ENCODE measurements at places on chromosomes 16 and 17.

DNA sequence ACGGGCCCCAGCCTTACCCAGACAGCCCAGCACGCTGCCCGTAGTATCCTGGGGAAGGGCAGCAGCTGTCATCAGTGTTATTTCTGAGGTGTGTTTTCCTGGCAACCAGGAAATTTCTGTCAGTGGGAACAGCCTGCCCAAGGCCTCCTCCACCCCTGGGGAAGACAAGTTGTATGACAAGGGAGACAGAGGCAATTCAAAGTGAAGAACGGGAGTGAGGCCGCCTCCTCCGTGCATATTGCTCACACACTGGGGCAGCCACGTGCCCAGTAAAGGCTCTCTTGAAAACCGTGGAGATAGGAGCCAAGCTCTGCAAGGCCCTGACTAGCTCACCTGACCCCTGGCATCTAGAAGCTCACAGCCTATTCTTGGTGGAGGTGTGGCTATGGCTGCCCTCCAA is 57.6 kb downstream of the RAI1 start:
- DNase-seq = no peak

GRCh38 chr17:35171834-35172233 is 22.4 kb downstream of the SLC35G3 start:
- DNase-seq = no peak

DNA sequence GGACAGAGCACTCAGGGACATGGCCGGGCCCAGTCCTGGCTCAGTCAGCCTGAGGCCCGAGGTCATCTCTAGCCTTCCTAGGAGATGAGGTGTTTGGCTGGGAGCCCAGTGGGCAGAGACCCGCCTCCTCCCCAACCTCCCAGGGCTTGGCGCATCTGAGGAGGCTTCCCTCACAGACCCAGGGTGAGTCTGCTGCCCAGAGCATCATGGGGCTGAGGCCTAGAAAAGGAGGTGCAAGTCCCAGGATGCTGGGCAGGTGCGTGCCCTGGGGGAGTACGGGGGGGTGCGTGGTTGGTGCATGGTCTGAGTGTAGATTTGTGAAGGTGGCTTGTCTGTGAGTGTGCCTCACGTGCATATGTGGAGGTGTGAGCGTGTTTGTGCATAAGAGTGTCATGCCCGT is 4.7 kb downstream of the PDE6G start:
- no peak for DNase-seq

DNA sequence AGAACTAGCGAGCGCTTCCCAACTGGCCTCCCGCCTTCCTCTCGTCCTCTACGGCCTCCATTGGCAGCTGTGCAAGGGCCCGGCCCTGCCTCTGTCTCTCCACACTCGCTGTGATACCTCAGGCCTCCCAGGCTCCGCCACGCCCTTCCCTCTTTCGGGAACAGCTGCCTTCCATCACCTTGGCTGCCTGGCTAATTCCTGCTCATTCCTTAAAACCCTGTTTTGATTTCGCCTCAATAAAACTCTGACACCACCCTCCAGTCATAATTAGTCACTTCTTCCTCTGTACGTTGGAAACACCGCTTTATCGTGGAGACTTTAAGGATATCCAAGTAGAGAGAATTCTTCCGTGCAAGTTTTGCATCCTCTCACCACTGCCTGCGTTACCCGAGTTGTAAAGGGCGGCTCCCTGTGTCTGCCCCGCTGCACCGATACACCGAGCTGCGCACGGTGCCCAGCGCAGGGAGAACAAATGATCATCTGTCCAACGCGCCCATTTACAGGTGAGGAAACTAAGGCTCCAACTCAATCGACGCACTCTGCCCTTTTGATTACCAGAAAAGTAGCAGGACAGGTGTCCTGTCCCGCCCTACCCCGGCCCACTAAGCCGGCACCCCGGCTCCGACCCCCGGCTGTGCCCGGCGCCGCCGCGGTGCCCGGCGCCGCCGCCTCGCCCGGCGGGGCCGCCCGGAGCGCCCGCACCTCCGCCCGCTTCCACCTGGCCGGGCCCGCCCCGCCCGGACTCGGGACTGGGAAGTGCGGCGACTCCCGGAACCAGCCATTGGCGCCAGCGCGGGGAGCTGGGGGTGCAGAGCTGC is 139.7 kb downstream of the SEC14L1 start:
- DNase-seq = no peak

DNA sequence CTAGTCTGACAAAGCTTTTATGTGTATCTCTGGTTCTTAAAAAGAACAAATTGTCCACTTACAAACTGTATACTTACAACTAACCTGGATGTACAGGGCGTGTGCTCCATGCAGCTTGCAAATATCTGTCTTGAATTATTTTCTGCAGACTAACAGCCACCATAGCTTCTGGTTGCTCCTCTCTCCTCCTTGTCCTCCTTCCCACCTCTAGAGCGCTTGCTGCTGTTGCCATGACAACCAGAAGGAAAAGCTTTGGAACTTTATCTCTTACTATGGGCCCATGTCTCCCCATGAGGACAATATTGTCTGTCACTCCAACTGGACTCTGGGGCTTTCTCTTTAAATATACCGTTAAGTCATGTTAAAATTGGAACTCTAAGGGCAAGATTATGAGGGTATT is 71.5 kb upstream of the DHX40 start:
- DNase-seq = no peak

- DNase-seq = no peak
These were observed 7.9 kb downstream of the SMCR8 start for GRCh38 chr17:18323007-18323406.

GRCh38 chr17:67837965-67838364 is 12.7 kb downstream of the BPTF start:
- DNase-seq = no peak

- DNase-seq = peak; percentile 3
These were observed 92.8 kb downstream of the IRX3 start for GRCh38 chr16:54193665-54194333.

- no peak for DNase-seq
These were observed 989.5 kb upstream of the RBFOX1 start for GRCh38 chr16:6343157-6343556.

DNA sequence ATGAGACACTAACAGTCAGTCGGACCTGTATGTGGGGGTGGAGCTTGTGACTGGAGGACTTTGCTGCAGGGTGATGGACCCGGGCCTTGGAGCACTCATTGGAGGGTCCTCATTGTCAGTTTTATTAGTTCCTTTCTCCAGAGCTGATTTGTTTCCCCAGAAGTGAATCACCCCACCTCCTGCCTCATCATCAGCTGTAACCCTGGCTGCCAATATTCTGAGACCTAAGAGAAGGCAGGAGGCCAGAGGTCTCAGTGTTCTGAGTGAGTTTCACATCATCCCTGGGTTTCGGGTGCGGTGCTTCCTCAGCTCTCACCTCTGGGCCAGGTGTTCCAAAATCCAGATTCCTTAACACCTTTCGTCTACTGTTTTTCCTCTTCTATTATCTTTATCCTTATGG is 49.9 kb upstream of the KIFC3 start:
- DNase-seq = no peak

- DNase-seq = no peak
These were observed 10.6 kb upstream of the TMIGD1 start for GRCh38 chr17:30344283-30345088.

GRCh38 chr17:14080847-14081251 is 11.5 kb downstream of the COX10 start:
- DNase-seq = no peak

- DNase-seq = no peak
These were observed 20.2 kb upstream of the RBFOX3 start for GRCh38 chr17:79630821-79631639.

DNA sequence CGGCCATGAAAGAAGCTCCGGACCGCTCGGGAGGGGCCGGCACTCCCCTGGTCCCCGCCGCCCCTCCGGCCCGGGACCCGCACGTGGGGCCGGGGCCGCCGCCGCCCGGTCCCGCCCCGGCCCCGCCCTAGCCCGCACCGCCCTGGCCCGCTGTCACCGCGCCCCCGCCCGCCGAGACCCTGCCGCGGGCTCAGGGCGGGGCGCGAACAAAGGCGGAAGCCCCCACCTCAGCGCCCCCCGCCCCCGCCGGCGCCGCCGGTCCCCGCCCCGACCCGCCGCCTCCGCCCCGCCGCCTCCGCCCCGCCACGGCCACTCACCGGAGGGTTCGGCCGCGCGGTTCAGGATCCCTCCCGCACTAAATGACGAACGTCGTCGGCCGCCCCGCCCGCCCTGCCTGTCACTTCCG is at the start of gene ARHGDIA:
TSS of gene ARHGDIA (minus strand) at position 357 of the 406 bp plus-strand sequence. CDS start 1,407 bp downstream, outside the sequence.
- no peak for DNase-seq

GRCh38 chr16:77158293-77158692 is 32.7 kb upstream of the MON1B start:
- no peak for DNase-seq

GRCh38 chr16:76818606-76819181 is 372.3 kb upstream of the MON1B start:
- DNase-seq = no peak

DNA sequence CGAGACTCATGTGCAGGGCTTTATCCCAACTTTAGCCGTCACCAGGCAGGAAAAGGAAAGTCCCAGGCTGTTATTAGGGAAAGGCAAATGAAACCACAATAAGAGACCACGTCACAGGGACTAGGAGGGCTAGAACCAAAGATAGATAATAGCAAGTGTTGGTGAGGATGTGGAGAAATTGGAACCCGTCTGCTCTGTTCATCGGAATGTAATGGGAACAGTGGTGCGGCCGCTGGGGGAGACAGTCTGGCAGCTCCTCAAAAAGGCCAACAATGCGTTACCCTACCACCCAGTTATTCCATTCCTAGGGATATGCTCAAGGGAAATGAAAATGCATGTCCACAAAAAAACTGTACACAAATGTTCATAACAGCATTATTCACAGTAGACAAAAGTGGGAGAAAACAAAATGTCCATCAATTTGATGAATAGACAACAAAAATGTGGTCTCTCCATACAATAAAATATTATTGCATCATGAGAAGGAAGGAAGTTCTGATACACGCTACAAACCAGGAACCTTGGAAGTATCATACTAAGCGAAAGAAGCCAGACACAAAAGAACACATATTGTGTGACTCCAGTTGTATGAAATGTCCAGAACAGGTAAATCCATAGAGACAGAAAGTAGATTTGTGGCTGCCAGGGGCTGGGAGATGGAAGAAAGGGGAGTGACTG is 19.5 kb upstream of the USP10 start:
- DNase-seq = no peak

GRCh38 chr16:31099860-31100638 is 5.5 kb upstream of the VKORC1 start:
- no peak for DNase-seq

DNA sequence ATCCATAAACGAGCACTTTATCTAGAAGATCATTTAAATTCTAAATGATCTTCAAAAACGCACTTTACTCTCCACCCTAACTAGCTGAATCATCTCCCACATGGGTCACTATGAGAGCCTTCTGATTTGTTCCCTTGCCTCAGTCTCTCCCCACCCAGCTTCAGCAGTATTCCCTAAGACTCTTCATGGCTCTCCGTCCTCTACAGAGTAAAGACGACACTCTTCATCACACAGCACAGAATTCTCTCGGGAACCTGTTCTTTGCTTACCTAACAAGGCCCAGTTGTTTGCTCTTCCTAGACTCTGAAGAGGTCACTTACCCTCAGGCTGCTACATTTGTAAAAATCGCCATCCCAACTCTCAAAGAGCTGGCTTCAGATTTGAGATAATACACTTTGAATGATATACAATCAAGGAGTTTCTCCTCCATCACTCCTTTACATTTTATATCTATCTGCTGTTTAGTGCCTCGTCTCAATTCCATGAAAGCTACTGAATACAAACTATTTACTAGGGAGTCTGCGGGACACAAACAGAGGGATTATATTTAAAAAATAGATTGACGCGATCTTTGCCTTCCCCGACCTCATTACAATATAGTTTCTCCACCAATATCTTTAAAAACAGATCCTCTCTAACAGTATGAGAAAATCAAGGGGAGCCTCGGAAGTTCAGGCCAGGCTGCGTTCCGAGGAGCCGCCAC is 511 bp upstream of the LIG3 start:
- DNase-seq = no peak

DNA sequence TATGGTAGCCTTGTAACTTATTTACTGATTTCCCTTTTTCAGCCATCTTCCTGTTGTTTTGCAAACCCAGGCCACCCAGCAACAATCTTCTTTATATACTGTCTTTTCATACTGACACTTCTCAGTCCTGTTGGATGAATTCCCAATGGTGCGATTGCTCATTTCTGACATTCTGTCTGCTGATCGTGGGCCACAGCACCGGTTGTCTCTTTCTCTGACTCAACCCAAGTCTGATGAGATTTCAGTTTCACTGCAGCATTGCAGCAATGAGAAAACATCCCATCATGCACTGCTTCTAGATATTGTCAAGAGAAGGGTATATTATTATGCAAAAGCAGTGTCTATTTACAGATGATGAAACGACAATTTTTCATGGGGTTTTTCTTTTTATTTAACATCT is 349.2 kb upstream of the HSBP1 start:
- DNase-seq = no peak

DNA sequence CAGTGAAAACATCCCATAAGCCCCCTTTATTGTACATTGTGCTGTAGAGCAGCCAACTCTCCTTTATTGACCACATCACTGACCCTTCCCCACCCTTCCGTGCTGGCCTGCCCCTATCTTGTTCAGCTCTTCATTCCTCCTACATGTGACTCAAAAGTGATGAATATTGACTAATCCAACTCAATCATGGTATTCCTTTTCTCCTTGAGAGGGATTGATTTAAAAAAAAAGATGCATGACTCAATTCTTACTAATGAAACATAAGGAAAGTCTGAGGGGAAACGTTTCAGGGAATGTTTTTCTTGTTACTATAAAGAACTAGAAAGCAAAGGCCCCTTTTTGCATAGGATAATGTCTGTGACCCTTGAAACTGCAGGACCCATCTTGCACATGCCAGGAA is 125.2 kb upstream of the SOX9 start:
- no peak for DNase-seq

- no peak for DNase-seq
These were observed 222.5 kb downstream of the C16orf78 start for GRCh38 chr16:49596068-49596467.

DNA sequence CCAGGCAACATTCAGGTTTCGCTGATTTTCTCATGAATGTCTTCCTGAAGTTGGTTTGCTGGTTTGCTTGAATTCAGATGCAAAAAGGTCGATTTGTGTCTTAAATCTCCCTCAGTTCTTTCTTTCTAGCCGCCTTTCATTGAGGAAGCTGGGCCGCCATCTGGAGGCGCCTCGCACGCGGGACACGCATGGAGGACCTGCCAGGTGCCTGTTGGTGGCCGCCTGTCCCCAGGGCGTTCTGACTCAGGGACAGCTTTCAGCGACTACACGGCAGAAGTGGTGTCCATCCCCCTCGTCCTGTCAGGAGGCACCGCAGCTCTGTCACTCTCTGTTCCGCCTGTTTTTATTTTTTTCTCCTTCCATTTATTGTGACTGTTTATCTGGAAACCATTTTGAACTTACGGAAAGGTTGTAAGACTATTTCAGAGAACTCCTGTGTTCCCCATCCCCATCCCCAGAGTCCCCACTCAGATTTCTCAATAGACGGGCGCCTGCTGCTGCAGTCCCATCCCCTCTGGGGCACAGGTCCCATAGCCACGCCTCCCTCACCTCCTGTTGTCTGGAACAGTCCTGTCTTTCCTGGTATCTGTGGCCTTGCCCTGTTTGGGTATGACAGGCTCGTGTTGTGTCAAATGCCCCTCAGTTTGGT is 33.2 kb downstream of the COX4I1 start:
- DNase-seq = no peak

Measured in activated naive CD4-positive, alpha-beta T cell treated with Interleukin-2 at 50 U/mL for 16 hours (primary cell).